ENCODE measurements at places on chromosomes 12 and 14. TPM values are rescaled to one million over a fixed set of nuclear protein-coding genes. Genes with fewer than 3 reads are reported as not detected.

The SLC10A1 gene
- not detected for total RNA-seq

The KRT8 gene
- total RNA-seq, result not detected

- no peak overlapping the region for H3K4me3 ChIP-seq
- no peak overlapping the region for H3K27ac ChIP-seq
- H3K36me3 ChIP-seq, result no peaks in the 10 kb centered on the region
- peaks cover 9% of the 10 kb centered on the region for H3K4me1 ChIP-seq
- DNase-seq, result no peak
Observed at GRCh38 chr12:1501695-1502378, 92.5 kb downstream of the FBXL14 start.

DNA sequence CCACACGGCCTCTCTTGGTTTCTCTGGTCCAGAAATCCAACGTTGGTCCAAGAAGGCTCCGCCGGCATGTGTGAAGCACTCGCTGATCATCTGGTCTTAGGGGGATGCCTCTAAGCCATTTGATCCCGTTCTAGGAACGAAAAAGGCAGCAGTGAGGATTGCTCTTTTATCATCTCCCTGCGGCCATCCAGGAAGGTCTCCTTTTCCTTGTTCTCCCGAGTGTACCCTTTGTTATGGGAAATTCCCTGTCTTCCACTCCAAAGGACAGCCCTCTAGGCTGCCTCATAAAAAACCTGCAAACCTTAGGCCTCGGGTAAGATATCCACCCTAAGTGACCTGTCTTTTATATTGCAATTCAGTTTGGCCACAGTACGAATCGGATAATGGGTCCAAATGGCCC lies 85.8 kb downstream of the TMTC3 start:
- H3K4me1 ChIP-seq, result peaks cover 2% of the 10 kb centered on the region
- DNase-seq, result no peak
- no peaks in the 10 kb centered on the region for H3K36me3 ChIP-seq
- no peak overlapping the region for H3K4me3 ChIP-seq
- no peak overlapping the region for H3K27ac ChIP-seq
- H3K27me3 ChIP-seq, result no peaks in the 10 kb centered on the region

GRCh38 chr12:89935850-89936249 lies 227.2 kb upstream of the ATP2B1 start:
- no peak for DNase-seq
- peaks cover 3% of the 10 kb centered on the region for H3K36me3 ChIP-seq
- H3K4me3 ChIP-seq, result no peak overlapping the region
- peaks cover 8% of the 10 kb centered on the region for H3K4me1 ChIP-seq
- H3K27me3 ChIP-seq, result no peaks in the 10 kb centered on the region

GRCh38 chr14:65357113-65357512 lies 55.4 kb upstream of the FUT8 start:
- no peak for DNase-seq
- H3K4me1 ChIP-seq, result peaks cover 52% of the 10 kb centered on the region
- H3K36me3 ChIP-seq, result peaks cover 50% of the 10 kb centered on the region
- H3K4me3 ChIP-seq, result peak overlapping the region; percentile 10
- H3K27me3 ChIP-seq, result no peaks in the 10 kb centered on the region
- peak overlapping the region; percentile 60 for H3K27ac ChIP-seq

- no peak for DNase-seq
- H3K36me3 ChIP-seq, result no peaks in the 10 kb centered on the region
- H3K27me3 ChIP-seq, result no peaks in the 10 kb centered on the region
- H3K4me3 ChIP-seq, result no peak overlapping the region
Observed at GRCh38 chr12:115210533-115211252, 526.7 kb upstream of the TBX3 start.

The TAS2R20 gene
- 2.0 TPM for total RNA-seq

The TSHR gene
- total RNA-seq, result 0.37 TPM

The CLEC4D gene
- total RNA-seq, result not detected

The EIF2S3B gene
- total RNA-seq, result 0.89 TPM

GRCh38 chr12:121400332-121401139 lies 618 bp downstream of the RNF34 start:
- H3K36me3 ChIP-seq, result peaks cover 12% of the 10 kb centered on the region
- H3K4me1 ChIP-seq, result peaks cover 25% of the 10 kb centered on the region
- no peaks in the 10 kb centered on the region for H3K27me3 ChIP-seq
- no peak for DNase-seq

DNA sequence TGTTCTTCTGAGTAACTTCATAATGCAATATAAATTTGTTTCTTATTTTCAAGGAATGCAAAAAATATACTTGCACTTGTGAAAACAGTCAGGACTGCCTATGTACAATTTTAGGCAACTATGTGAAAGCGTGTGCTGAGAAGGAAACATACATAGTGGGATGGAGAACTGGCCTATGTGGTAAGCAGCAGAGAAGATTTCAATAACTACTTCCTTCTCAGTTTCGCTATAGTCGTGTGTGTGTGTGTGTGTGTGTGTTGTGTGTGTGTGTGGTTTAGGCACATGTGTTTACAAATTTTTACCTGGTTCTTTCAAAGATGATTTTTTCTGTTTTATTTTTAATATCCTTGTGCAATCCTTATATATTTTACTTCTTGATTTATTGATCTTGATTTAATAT lies 211.8 kb downstream of the LRRK2 start:
- H3K27ac ChIP-seq, result no peak overlapping the region
- H3K27me3 ChIP-seq, result no peaks in the 10 kb centered on the region
- H3K4me1 ChIP-seq, result no peaks in the 10 kb centered on the region
- DNase-seq, result no peak
- no peak overlapping the region for H3K4me3 ChIP-seq
